ENCODE measurements at places on chromosomes 2 and 18.

GRCh38 chr2:229133155-229133772, 137.8 kb downstream of the PID1 start:
- no peak for DNase-seq

GRCh38 chr2:144477281-144477956, 42.5 kb downstream of the ZEB2 start:
- no peak for DNase-seq

DNA sequence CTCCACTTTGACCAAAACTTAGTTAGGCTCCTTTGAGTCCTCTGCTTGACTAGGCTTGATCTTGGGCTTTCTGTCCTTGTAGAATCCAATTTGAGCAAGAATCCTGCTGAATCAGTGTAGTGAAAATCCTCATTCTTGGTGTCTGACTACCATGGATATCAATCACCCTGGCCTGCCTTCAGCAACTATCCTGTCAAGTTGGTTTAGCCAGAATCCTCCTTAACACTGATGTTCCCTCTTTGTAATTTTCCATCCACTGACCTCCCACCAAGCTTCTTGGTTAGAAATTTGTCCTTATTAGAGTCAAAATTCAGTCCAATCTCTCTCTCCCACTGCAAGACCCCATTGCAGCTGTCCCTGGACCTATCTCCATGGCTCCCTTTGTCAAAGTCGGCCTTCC, 494 bp upstream of the RBM45 start:
- no peak for DNase-seq

DNA sequence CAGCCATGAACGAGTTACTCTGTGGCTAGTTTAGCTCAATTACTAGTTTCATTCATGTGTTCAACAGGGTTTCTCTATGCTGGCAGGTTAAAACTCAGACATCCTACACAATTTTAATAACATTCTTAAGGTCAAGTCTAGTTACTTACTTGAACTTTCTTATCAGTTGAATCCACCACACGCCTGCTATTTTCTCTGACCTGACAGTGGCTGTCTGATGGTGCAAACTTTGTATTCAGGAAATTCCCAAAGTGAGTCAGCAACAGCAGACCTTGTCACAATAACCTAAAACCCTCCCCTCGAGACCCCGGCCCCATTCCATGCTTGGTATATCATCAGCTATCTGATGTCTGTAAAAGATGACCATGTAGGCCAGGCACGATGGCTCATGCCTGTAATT, 20.8 kb upstream of the CIDEA start:
- DNase-seq = no peak

- DNase-seq = no peak
Measured at GRCh38 chr2:238875471-238876231, 27.8 kb downstream of the TWIST2 start.

GRCh38 chr2:11562011-11562410, 28.2 kb downstream of the GREB1 start:
- no peak for DNase-seq

DNA sequence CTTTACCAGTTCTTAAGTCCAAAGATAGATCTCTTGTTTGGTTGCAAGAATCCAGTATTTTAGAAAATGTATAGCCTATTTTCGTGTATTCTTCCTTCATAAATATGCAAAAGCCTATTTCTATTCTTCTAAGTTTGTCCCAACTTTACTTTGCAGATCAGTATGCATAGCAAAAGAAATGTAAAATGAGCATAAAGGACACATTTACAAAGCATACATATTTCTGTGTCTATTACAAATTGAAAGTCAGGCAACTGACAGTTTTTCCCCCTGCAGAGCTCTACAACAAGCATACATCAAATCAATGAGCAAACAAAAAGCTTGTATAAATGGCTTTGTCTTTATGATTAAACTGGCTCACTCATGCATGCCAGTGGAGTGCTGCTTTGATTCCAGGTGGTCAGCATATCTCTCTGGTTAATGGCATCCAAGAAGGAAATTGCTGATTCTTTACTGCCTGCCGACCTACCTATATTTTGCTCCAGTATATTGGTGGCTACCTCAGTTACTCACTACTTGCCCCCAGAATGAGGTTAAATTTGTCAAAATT, 10.0 kb upstream of the VPS54 start:
- DNase-seq = no peak

DNA sequence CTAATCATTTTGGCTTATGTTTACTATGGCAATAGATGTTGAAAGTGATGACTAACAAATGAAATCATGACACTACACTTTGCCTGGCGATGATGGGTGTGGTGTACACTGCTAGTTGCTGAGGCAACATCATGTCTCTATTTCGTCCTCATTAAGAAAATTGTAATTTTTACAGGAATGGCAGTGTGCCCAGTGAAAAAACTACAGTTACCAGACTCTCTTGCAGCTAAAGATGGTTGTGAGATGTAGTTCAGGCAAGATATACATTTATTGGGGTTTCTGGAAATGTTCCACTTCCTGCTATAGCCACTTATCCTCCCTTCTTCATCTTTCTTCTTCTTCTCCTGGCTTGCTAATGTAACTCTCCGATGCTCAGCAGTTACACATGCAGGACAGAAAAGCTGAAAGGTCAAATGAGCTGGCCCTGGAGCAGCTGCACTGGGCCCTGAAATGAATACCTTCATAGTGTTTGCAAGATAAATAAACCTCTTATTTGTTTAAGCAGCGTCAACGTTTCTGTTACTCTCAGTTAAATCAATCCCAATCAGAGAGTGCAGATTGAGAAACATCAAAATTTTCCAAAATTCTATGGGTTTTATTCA, 46.0 kb downstream of the SOCS6 start:
- no peak for DNase-seq

DNA sequence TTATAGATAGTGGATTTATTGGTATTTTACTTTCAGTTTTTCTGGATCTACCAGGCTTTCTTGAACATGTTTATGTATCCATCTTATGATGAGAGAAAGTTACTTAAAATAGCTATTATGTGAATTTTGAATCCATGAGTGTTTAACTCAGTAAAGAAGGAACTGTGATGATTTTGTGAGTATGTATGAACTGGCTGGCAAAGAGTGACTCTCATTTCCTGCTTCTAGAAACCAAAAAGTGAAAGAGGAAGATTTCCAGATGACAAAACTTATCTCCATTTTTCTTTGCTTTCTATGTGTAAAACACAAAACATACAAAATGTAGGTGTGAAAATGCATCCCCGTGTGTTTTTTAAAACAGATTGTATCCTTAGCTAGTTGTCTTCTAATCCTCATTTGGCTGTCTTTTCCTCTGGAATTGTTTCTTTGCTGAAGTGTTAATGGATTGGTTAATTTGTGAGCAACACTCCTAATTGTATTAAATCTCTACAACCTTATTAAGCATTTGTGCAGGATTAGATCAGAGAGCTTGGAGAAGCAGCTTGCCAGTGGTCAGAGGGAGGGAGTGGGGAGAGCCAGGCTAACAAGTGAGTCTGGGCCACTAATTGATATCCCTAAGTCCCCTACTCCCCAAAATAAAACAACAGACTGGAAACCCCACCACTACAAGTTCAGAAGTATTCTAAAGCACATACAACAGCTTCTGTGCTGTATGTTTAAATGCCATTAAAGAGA, 23.9 kb downstream of the PTPRM start:
- no peak for DNase-seq

- DNase-seq = no peak
Measured at GRCh38 chr2:61196671-61197070, 34.7 kb downstream of the C2orf74 start.

GRCh38 chr18:58462975-58463374, 165.9 kb downstream of the ALPK2 start:
- DNase-seq = no peak

- no peak for DNase-seq
Measured at GRCh38 chr2:99743146-99743545, 253.3 kb upstream of the REV1 start.

DNA sequence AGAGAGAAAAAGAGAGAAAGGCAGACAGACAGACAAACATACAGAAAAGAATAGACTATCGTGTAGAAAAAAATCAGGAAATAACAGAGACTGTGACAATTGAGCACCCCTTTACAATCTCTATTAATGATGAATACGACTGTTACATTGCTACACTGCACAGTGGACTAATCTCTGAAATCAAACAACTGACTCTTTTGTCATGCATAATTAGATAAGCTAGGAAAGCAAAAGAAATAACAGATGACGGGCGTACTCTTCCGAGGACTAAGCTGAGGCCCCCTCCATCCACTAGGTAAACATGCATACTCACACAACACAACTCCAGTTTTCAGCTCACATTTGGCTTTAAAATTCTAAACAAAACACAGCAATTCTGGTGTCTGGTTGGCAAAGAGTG, 267.0 kb downstream of the NOL4 start:
- DNase-seq = no peak

DNA sequence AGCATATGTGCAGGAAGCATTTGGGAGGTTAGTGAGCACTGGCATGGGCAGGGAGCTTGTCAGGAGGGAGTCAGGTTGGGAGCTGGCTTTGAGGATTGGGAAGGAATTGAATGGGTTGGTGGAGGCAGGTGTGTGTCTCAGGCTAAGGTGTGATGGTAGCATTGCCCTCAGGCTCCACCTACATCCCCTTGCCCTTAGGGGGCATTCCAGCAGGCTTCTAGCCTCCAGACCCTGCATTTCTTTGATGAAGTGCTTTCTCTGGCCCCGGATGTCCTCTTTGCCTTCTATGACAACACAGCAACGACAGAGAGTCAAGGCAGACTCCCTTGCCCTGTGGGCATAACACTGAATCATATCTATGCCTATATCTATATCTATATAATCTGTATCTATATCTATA, 13.5 kb downstream of the RHBDD1 start:
- DNase-seq = no peak

DNA sequence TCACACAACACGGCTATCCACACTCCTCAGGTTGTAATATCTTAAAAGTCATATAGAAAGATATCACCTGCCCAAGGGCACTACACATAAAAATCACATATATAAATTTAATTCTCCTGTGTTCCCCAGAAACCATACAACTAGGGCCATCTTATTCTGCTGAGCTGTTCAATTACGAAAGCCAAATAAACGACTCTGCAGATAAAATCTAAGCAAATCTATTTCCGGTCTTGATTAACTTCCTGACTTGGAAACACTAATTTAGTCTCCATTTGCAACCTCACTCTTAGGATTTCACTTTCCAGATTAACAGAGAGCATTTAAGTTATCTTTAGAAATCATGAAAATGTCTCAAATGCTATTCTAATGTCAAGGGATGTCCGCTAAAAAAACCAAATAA, 23.9 kb upstream of the STK17B start:
- DNase-seq = no peak

GRCh38 chr2:86079981-86080911, 25.4 kb downstream of the POLR1A start:
- DNase-seq = peak; percentile 72

- no peak for DNase-seq
Measured at GRCh38 chr18:73973972-73974371, 173.7 kb downstream of the FBXO15 start.

DNA sequence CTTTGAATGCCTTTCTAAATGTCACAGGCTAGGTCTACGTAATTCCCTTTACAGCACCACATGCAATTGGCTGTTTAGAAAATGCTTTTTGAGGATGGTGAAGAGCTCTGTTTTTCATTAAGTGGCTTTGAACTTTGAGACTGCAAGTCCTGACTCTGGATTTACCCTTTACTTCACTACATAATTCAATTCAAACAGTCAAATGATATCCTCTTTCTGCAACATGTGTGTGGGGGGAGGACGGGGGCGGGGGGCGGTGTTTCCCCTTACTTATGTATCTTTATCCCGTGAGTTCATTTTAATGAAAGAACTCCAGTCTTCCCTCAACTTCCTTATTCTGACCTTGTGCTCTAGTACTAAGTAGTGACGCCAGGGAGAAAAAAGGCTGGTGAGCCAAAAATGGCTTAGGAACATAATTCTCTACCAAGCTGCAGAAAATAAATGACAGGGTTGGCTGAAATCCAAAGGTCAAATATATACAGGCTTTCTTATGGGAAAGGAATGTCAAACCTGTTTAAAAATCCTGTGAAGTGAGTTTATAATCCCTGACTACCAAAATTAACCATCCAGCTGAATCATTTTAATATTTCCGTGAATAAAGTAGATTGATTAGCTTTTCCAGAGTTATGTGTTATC, 119.6 kb downstream of the SLC8A1 start:
- no peak for DNase-seq

GRCh38 chr18:66727991-66728390, 124.1 kb upstream of the CDH19 start:
- DNase-seq = no peak

Data from activated naive CD4-positive, alpha-beta T cell (primary cell).